ENCODE measurements at places on chromosomes 6 and 20.

DNA sequence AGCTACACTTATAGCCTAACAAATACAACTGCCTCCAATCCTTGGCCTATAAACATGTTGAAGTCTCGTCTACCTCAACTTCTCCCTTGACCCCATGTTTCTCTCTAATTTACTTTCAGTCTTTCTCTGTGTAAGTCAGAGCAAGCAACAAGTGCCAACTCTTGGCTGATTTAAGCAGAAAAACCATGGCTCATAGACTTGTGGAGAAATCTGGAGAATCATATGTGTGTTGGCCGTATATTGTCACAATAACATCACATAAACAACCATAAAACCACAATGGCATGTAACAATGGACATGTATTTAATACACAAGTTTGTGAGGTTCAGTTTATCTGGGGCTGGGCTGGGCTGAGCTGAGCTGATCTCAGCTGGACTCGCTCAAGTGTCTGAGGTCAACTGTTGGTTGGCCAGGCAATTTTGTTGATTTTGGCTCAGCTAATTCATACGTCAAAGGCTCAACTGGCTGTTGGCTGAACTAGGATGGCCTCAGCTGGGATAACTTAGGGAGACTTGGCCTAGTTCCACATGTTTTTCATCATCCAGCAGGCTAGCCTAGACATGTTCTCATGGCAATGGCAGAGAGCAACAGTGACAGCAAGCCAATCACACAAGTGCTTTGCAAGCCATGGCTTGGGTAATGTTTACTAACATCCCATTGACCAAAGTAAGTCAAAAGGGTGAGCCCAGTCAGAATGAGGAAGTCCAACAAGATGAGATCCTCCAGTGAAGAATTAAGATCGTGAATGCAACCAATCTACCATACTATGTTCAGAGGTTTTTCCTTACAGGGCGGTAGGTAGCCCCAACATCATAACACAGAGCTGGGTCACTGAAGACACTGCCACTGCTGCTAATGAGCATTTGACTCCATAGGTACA is 12.9 kb upstream of the TBC1D22B start:
- DNase-seq, result no peak

DNA sequence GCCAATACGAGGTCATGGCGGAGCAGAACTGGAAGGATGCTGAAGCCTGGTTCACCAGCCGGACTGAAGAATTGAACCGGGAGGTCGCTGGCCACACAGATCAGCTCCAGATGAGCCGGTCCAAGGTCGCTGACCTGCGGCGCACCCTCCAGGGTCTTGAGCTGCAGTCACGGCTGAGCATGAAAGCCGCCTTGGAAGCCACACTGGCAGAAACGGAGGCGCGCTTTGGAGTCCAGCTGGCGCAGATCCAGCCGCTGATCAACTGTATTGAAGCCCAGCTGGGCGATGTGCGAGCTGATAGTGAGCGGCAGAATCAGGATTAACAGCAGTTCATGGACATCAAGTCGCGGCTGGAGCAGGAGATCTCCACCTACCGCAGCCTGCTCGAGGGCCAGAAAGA is 296.9 kb downstream of the OGFRL1 start:
- DNase-seq, result no peak

DNA sequence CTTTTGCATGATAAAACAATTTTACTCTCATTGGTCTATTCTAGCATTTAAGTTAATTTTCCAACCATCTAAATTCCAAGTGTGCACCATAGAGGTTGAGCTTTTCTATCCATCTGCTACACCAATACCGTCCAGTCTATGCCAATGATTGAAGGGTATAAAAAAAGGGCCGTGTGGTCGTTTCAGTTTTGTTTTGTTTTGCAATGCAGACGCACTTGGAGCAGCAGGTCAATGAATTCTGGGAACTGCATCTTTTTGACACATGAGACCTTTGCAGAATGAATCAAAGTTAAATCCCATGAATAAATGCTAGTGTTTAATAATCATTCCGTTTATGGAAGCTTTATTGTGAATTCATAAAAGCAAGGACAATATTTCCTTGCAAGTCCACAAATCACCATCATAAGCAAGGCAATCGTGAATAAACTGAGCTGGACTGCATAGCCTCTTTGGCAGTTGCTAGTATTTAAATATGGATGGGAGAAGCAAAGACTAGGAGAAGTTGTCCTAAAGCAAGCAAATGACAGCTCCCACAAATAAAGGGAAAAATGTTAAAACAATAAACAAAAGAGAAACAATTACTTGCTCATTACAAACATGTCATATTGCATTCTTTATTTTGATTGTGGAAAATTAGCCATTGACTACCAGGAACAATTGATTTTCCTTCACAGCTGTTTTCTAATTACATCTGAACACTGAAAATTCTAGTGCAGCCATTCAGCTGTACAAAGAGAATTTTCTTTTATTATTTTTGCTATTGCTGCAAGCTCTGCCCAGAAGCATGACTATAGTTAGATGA is 649.7 kb upstream of the GJE1 start:
- no peak for DNase-seq

DNA sequence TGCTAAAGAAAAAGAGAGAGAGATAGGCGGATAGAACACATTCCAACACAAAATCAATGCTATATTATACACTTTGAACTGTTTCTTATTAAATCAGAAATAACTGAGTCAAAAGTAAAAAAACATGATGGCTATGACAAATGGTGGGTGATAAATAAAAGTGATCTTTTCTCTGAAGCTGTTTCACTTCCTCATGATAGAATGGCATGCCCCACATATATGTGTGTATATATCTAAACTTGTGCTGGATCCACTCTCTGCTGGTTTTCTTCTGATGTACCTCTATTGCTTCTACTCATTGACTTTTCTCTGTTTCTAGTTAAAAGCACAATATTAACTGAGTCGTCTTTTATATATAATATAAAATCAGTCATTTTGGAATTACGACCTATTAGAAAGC is 429.9 kb downstream of the PKHD1 start:
- no peak for DNase-seq

- DNase-seq, result no peak
Measured at GRCh38 chr6:44388887-44389286, 1.4 kb downstream of the CDC5L start.

- DNase-seq, result no peak
Measured at GRCh38 chr6:21769968-21770367, 176.4 kb downstream of the SOX4 start.

DNA sequence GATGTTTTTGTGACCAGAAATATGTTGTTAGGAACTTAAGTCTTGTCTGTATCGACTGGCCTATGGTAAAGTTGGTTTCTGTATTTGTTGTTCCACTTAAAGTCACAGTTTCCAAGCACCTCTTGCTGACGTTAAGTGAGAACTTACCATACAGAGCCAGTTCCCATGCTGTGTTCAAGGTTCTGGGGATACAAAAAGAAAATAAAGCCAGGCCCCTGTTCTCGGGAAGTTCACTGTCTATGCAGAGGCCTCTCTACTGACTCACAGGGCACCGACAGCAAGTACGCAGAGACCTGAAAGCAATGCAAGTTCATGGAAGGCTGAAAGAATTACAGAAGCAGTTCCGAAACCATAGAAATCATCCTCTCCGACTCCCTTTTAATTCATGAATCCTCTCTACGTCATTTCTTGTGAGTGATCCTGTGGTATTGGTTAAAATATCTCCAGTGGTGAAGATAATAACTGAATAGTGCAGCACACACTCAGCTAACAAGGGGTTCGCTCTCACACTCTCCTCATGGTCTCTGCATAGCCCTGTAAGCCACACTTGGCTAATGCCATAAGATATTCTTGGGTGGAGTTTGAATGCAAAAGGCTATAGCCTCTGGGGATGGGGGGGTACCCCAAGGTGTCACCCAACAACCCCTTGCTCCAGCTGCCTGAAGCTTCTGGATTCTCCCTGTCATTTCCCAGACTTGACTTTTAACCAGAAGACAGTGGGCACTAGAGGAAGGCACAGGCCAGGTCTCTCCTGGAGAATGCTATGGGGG is 91.2 kb upstream of the EXOC2 start:
- DNase-seq, result no peak

DNA sequence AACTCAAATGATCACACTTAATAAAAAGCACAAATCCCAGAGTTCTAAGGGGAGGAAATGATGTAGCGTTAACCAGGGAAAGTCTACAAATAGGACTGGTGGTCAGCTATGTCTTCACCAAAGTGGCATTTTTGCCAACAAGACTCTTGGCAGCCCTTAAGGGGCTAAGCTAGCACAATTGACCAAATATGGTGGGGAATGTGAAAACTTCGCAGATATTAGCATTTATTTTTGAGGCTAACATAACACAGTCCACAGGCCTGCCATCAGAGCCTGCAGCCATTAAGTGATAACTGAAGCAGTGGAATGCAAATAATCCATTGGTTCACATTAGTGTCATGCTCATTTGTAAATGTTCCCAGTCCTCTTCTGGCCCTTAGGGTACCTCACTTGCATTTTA is 274.6 kb downstream of the FOXC1 start:
- DNase-seq, result no peak

GRCh38 chr6:45132059-45132458 is 196.1 kb upstream of the RUNX2 start:
- DNase-seq, result no peak

GRCh38 chr6:108526739-108527174 is 34.0 kb upstream of the FOXO3 start:
- no peak for DNase-seq

GRCh38 chr6:25987845-25988244 is 25.2 kb downstream of the TRIM38 start:
- DNase-seq, result no peak

DNA sequence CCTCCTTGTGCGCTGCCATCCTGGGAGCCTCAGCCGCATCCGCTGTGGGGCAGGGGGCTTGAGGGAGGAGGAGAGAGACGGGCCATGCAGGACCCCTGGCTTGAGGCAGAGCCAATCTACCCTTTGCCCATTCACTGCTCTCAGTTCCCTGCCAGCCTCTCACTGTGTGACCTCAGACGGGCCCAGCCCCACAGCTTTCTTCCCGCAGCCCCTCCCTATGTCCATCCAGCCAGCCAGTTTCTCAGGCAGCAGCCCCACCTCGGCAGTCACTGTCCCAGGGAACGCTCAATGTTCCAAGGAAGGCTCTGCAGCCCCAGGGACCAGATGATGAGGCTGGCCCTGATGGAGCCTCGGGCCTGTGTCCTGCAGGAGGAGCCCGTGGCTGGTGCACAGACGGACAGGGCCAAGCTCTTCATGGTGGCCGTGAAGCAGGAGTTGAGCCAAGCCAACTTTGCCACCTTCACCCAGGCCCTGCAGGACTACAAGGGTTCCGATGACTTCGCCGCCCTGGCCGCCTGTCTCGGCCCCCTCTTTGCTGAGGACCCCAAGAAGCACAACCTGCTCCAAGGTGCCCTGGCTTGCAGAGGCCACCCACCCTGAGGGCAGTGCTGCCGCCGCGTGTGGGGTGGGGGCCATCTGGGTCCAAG is 3.9 kb upstream of the TNFRSF6B start:
- no peak for DNase-seq

DNA sequence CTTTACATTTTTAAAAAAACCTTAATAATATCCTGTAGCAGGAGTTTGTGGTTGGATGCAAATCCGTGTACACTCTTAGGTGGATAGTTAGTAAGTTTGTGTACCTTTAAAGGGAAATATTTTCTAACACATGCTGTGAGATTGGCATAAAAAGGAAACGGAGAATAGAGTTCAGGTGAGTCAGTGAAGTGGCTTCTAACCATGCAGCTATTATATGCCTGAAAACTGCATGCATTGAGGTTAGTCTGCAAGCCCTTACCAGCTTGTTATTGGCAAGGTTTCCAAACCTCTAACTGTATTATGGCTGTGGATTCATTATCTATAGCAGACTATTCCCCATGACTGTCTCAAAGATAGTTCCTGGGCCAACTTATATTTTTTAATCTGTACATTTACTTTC is 420.6 kb upstream of the MMS22L start:
- no peak for DNase-seq

DNA sequence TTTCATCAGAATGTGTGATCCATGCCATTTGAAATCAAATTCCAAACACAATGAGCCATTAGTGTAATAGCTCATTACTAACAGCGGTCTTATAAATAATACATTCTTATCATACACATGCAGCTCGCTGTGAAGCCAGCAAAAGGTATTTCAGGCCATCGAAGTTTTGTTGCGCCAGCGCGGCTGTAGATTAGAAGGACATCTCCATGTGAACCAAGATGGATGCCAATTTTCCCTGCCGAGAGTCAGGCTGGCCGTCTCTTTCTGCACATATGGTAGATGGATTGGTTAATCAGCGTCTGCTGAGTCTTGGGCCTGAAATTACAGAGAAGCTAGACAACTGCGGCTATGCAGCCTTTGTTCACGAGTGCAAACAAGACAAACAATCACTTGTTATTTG is 44.1 kb downstream of the CFAP61 start:
- no peak for DNase-seq

- no peak for DNase-seq
Measured at GRCh38 chr6:82588020-82588419, 224.4 kb downstream of the TPBG start.

GRCh38 chr20:38460040-38460623 is 12.5 kb upstream of the RALGAPB start:
- peak; percentile 63 for DNase-seq

DNA sequence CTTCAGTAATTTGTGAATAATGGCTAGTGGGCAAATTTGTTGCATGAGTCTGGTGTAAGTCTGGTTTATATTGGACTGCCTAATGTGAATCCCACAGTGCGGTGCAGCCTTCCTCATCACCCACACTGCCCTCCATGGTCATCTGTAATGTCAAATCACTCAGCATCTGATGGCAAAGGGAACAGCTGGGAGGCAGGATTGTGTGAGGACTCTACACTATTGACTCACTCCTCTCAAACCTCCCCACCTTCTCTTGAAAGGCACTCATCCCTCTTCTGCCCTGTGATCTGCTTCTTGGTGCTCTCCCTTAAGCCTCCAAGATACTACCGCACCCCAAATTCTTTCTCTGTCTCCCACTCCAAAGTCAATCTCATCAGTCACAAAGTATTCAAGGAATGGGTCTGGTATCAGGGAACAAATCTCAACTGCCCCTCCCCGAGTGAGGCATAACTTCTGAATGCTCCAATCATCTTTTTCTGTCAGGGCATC is 146.0 kb upstream of the BEND6 start:
- peak; percentile 57 for DNase-seq

DNA sequence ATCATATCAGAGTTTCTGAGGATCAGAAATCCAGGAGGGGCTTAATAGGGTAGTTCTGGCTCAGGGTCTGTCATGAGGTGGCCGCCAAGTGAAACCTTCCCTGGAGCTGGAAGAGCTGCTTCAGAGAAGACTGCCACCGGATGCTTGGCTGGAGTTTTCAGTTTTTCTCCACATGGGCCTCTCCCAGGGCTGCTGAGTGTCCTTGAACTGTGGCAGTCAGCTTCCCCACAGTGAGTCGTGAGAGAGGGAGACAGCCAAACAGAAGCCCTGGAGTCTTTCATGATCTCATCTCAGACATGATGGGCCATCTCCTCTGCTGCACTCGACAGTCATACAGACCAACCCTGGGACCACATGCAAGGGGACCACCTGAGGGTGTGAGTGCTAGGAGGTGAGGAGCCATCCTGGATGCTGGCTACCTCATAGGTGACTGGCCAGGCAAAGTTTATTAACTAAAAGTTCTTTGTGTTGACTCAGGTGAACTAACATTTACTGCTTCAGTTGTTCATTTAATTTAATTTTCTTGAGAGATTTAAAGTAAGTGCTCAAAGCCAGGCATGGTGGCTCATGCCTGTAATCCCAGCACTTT is 71.5 kb downstream of the SHLD1 start:
- DNase-seq, result no peak

GRCh38 chr6:2102966-2103365 is 142.4 kb downstream of the GMDS start:
- DNase-seq, result no peak
